ENCODE measurements at places on chromosomes 2 and 18.

- DNase-seq, result no peak
These were observed 18.4 kb downstream of the FN1 start for GRCh38 chr2:215417400-215417951.

DNA sequence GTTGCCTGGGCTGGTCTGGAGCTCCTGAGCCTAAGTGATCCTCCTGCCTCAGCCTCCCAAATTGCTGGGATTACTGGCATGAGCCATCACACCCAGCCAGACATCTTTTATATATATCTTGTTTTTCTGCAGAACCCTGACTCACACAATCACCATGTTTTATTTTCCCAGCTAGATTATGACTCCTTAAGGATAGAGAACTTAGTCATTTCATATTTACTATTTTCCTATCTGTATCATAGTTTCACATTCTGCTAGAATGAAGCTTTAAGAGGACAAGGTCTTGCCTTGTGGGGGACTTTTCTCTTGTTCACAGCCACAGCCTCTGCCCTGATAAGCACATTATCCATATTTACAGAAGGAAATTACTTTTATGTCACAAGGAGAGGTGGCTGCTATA, 73.9 kb downstream of the LBH start:
- DNase-seq, result no peak

DNA sequence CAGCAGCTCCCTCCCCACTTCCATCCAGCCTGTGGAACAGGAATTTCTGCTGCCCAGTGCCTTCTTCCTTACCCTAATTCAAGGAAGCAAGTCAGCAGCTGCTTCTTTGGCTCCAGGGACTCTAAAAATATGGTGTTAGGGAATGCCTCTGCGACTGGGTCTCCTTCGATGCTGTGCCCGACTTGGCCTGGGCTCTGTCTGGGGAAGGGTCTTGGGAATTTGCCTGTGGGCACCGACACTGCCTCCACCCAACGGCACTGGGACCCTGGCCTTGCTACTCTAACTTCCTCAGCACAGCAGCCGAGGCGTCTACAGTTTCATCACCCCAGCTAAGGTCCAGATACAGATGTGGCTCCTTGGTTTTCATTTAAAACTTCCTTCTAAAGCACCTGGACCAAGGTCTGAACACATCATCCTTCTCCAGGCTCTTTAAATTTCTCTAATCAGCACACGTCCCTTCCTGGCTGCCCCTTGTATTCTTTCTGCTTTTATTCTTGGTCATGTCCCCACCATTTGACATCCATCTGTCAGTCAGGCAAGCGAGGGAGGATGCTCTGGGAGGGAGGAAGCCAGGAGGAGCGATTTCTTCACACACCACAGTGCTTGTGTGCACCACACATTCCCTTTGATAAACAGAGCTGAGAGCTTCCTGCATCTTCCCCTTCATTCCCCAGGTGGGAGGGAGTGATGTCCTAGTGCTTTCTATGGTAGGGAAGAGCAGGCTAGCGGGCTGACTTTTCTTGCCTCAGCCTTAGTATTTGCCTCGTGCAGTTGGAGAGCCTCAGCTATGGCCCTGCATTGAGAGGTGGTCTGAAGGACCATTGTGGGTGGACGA, 6.8 kb downstream of the LBH start:
- no peak for DNase-seq

- DNase-seq, result no peak
These were observed 62.7 kb downstream of the MBP start for GRCh38 chr18:77069931-77070330.

DNA sequence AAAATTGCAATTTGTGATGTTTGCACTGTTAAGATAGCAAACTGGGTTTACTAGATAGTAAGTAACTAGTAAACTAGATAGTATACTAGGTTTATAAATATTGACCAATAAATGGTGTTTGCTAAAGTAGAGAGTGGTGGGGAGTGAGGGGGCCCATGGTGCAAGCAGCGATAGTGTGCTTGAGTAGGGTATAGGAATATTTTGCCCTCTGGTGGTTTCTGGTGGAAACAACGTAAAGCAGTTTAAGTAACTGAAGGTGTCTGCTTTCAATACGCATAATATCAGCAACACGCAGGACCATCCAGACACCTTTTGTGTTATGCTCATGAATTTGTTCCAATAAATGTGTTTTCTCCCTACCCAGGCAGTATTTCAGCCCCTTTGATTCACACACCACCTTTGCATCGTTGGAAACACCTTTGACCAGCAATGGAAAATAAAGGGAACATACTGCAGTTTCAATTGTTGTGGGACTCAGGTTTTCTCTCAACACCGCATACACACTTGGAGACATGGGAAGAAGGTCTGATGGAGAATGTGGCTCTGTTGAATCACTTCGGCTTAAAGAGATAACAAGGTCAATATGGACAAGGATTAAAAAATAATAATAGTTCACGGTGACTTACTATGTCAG, 16.7 kb upstream of the STAT1 start:
- no peak for DNase-seq

- DNase-seq, result no peak
These were observed 51.1 kb downstream of the RTN4 start for GRCh38 chr2:54999182-54999581.

DNA sequence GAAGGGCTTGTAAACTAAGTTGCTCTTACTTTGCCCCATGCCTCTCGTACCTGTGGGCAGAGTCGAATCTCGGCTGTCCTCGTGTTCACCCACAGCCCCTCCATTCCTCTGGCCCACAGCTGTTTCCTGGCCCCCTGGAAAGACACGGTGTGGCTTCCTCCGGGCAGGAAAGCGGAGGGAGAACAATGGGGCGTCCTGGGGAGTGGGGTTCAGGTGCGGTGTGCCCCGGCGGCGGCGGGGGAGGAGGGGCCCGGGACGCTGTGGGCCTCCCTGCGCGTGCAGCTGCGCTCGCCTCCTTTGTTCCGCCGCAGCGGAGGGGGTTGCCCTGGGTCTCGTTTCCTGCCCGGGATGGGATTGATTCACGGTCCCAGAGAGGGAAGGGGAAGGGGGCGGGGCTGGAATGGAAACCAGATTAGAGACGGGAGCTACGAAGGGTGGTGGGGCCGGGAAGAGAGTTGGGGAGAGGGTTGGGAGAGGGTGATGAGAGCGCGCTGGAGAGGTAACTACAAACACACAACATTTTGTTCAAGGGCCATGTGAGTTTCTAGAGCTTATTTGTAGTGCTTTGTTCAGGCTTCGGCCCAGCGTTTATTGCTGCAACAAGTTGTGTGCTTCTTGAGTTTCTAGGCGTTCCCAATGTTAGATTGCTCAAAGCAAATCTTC, 796 bp downstream of the MYO1B start:
- no peak for DNase-seq

- DNase-seq, result no peak
These were observed 223.8 kb upstream of the SYT4 start for GRCh38 chr18:43501099-43501498.

- DNase-seq, result peak; percentile 27
These were observed 108.0 kb downstream of the CDH19 start for GRCh38 chr18:66495844-66496243.

DNA sequence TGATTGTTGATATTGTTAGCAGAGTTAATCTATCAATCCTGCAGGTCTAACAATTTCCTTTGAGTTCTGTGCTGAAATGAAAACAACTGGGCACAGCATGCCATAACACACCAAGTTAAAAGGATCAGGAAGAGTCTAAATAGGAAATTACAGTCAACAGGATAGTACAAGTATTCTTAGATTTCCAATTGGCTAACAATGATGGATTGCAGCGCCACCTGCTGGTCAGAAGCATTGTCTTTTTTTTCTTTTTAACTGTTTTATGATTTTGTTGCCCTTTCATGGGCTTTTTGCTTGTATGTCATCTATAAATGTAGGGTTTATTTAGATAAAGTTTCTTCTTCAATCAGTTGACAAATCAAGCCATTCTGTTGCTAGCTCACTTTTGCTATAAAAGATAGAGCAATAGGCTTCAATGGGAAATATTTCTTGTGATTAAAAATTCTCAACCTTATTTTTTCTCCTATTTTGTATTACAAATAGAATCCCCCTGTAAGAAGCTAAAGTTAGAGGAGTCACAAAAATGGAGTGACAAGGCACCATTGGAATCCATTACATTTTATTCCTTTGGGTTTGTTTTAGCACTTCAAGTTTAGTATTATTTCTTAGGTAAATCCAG, 40.8 kb upstream of the RPRM start:
- no peak for DNase-seq

GRCh38 chr2:218980735-218981389, 4.1 kb downstream of the FEV start:
- DNase-seq, result peak; percentile 3

- DNase-seq, result no peak
These were observed 122.9 kb downstream of the ATAD2B start for GRCh38 chr2:23803965-23804542.

DNA sequence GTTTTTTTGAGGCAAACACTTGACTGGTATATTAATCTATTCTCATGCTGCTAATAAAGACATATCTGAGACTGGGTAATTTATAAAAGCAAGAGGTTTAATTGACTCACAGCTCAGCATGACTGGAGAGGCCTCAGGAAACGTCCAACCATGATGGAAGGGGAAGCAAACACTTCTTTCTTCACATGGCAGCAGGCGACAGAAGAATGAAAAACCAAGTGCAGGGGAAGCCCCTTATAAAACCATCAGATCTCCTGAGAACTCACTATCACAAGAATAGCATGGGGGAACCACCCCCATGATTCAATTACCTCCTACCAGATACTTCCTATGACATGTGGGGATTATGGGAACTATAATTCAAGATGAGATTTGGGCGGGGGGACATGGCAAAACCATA, 136.2 kb upstream of the MAPRE2 start:
- no peak for DNase-seq

DNA sequence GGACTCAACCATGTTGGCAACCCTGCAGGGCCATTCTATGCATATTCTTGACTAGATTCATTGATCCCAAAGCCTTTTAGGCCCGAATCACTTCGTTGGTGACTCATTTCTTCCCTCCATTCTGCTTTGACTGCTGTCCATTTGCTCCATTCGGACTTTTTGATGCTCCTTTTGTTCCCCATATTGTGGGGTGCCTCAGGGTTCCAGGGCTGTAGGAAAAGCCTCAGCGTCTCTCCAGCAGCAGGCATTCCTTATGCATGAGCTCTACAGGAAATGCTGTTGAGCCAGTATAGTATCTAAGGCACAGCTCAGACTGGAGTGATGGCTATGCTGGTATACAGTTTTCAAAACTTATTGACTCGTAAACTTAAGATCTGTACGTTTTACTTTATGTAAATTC, 292.6 kb downstream of the PRKCE start:
- no peak for DNase-seq

DNA sequence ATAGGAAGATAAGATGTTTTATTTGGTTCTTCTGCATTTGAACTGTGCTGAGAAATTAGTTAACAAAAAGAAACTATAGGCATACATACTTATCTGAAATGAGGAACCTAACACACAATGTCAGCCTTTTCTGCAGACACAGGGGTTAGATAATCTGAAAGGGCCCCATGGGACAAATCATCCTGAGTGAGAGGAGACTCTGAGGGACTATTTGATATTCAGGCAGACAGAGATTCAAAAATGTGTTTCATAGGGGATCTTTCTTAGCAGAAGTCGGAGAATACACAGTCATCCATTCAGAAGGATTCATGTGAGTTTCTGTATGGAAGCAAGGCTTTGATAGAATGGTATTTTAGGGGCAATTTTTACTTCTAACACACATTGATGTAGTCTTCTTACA, 79.1 kb downstream of the NCKAP5 start:
- DNase-seq, result no peak

DNA sequence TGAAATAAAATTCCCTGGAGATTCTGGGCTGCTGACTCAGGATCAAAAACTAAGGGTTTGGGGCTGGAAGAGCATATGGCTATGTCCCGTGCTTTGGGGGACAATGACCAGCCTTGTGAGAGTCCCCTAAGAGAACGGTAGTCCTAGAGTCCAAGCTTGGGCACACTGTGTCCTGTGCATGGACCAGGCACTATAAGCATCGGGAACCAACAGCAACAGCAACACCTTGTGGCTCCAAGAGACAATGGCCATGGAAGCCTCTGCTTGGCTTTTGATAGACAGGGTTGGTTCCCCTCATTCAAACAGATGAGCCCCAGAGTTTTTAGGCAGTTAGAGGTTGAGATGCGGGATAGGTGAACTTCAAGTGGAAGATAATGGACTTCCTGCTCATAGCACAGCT, 294.4 kb upstream of the CHAC2 start:
- DNase-seq, result no peak

DNA sequence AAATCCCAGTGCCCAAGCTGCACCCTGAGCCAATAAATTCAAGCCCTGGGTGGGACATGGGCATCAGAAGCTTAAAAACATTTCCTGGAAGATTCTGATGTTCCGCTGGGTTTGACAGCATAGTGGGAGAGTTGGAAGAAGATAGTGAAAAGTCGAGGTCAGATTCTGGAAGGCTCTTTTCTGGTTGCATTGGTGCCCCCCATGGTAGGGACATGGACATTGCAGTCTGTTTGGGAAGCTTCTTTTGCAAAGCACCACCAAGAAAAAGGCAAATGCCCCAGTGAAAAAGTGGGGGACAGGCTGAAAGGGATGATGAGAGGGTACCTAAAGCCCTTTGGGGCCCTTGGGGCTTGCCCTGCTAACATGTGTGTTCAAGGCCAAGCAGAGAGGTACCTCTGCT, 21.0 kb downstream of the MERTK start:
- DNase-seq, result no peak

- DNase-seq, result no peak
These were observed 180.5 kb downstream of the ZNF516 start for GRCh38 chr18:76314496-76314895.

GRCh38 chr18:61435064-61435652, 101.9 kb downstream of the CDH20 start:
- DNase-seq, result no peak

DNA sequence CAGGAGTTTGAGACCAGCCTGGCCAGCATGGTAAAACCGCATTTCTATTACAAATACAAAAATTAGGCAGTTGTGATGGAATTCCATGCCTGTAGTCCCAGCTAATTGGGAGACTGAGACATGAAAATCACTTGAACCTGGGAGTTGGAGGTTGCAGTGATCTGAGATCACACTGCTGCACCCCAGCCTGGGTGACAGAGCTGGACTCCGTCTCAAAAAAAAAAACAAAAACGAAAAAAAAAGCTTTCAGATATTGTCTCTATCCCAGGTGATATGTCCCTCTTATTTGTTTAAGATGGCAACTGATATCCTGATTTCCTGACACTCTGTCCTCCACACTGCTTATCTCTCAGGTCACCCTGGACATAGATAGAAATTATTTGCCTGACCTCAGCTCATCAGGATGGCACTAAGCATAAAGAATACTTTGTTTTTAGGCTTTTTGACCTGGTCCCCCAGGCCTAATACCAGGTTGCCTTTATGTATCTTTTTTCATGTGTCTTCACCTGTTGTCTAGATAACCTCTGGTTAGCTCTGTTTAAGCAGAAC, 295.2 kb upstream of the KCNJ3 start:
- no peak for DNase-seq

- no peak for DNase-seq
These were observed 109.5 kb downstream of the CDC42EP3 start for GRCh38 chr2:37561615-37562569.

DNA sequence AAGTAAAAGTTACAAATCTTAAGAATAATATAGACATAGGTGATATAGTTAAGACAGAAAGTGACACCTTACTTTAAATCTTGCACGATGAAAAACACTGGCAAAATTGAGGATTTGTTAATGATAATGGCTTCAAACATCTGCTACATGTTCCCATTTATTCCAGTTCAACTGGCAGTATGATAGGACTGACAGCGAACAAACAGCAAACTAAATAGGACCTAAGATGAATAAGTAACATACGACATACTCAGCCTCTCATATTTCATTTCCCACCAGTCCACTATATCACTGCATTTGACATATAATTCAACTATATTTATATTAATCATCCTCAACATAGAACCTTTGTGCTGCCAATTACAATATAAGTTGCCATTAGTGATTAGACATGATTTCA, 36.3 kb downstream of the ACVR1C start:
- no peak for DNase-seq

GRCh38 chr2:124814968-124815745, 790.1 kb downstream of the CNTNAP5 start:
- no peak for DNase-seq
